ENCODE measurements at places on chromosomes 3 and 15.

DNA sequence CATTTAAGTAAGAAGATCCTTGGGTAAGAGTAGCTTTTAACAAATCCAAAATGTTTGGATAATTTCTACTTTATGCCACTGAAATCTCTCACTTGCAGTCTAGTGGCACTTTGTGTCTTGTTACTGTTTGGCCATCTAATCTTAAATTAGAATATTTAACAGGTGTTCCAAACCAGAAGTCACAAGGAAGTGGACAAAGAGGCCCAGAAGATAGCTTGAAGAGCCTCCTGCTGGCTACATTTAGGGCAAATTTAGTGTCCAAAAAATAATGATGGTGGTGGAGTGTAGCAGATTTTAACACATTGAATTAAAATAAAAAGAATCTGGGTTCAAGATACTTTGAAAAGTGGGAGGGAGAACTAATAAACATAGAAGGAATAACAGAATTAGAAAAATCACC is 172.2 kb downstream of the GHSR start:
- no peak for DNase-seq

GRCh38 chr3:72303926-72304325 is 519.0 kb upstream of the PROK2 start:
- no peak for DNase-seq

DNA sequence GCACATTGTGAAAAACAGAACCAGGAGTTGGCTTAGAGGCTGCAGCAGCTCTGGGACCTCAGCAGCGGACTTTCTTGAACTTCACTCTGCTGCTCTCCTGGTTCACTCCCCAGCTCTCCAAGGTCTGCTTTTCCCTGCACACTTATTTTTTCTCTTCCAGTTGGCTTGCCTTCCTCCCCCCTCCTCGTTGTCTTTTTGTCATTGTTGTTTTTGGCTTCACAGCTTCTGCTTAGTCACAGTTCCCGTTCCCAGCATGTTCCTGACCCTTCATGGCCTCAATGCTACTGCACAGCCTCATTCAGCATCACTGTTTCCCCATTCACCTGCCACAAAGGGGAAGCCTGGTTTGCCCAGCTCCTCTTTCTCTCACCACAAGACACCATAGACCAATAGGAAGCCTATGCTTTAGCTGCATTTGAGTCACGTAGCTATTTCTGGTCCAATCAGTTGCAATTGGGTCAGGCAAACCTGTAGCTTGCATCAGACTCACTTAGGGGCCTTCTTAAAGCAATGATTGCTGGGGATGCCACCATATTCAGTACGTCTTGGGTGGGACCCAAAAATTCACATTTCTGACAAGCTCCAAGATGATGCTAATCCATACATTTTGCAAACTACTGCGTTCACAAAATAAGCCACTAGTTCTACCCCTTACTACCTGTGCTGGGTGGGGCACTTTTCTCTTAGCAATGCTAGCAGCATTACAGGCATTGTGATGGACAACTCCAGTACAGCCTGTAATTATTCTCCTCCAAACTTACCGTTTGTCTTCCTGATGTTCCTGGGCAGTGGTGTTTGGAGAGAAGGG is 7.8 kb upstream of the SUMF1 start:
- DNase-seq: no peak

DNA sequence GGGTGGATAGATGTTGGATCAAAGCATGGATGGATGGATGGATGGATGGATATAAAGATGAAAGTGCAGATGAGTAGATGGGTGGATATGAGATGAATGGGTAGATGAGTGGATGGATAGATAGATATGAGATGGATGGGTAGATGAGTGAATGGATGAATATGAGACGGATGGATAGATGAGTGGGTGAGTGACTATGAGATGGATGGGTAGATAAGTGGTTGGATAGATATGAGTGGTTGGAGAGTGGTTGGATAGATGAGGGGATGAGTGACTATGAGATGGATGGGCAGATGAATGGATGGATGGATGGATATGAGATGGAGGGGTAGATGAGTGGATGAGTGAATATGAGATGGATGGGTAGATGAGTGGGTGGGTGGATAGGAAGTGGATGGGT is 204.6 kb upstream of the TLE3 start:
- no peak for DNase-seq

- DNase-seq: no peak
Observed at GRCh38 chr3:165617134-165617533, 220.1 kb downstream of the BCHE start.

DNA sequence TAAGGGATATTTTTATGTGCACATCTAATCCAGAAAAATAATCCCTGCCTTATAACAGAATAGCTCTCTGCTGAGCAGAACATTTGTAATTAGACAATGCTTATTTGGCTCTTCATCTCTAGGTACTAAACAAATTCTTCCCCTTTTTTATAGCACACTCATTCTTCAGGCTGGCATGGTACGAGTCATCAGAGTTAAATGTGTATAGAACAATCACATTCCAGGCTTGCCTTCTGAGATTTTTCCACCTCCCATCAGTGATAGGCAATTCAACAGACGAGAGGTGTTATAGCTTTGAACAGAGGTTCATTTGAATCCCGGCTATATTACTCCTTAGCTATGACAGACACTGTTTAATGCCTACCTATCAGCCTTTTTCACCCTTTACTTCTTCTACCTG is 21.4 kb upstream of the SPPL2A start:
- no peak for DNase-seq

DNA sequence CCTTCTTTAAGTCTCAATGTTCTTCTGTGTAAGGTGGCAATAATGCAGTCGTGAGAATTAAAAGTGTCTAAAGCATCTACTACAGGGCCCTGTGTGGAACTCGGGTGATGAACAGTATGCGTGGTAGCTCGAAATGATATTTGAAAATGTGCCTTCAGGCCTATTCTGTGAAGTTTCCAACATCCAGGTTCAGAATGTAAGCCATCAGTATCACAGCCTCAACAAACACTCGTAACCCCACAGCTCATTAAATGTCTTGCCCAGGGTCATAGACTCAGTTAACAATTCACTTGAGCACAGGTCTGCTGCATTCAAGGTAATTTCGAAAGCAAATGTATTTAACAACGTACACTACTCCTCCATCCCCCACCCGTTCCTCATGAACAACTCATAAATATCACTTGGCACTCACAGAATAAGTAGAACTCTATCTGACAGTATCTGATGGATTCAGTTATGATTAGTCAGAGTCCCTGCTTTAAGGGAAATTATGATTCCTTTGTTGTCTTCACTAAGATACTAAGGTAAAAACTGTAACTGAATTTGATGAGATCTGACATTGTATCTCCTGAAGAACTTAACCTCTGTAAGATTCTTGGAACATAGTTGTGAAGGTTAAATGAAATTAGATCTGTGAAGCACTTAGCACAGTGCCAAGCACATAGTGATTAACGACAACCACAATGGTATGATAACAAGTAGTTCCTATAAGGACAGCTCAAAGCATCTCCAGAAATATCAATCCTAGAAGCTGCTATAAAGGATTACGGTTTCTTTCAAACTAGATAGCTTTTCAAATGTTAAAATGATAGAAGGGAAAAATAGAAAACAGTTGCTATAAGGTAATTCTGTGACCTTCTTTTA is 642.3 kb downstream of the TBL1XR1 start:
- no peak for DNase-seq

DNA sequence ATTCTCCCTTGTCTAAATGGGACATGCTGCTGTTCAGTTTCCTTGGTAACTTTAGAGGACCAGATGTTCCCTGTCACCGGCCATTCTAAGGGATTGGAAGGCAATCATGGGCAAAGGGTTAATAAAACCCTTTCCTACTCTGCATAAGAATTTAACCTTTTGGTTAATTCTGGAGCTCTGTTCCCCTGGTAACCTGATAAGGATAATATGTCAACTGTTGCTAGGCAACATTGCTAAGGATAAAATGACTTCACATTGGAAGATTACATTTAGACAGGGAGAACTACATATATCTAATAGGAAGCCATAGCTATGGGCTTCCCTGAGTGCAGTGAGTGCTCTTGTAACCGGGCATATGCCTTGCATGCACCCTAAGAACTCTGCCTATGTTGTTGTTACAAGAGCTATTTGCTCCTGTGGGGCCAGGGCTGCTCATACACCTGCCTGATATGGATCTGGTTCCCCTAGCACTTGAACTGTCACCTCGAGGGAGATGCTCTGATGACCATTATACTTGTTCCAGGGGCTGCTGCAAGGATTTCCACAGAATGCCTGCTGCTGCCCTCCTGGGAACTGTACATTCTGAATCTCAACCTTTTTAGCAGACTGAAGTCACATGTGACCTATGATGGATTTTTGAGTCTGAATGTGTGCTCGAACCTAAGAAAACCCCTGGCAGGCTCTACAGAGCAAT is 326.3 kb upstream of the PDZRN3 start:
- no peak for DNase-seq

GRCh38 chr3:114350690-114351089 is 56.9 kb downstream of the TIGIT start:
- no peak for DNase-seq

DNA sequence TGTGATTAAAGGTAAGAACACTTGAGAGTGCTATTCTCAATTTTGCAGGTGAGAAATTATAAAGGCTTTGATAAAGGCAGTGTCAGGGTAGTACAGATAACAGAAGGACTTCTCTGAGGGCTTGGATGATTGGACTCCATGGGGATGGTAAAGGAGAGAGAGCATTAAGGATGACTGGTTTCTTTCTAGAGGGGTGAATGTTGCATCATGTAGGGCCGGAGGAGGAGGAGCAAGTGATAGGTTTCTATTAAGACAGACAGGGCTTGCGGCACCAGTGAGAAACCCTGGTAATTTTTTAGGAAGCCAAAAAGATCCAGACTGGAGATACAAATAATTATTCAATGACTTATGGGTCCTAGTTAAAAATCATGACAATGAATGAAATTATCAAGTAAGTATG is 230.7 kb upstream of the MME start:
- no peak for DNase-seq

DNA sequence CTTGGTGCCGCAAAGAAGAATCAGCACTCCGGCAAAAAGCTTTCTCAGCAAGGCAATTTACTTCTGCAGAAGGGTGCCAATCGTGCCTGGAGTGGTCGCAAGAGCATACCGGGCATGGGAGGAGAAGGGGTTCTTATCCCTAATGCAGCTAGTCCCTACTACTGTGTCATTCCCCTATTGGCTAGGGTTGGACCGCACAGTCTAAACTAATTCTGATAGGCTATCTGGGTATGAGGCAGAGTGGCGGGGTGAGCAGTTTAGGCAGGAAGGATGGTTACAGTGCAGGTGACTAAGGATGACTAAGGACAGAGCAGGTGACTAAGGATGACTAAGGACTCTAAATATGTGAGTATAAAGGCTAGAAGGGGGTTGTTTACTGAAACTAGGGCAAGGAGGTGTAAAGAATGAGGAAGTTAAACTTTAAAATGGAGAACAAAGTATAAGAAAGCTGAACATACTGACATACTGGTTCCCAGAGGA is 52.9 kb downstream of the PGBD4 start:
- DNase-seq: no peak

- DNase-seq: no peak
Observed at GRCh38 chr3:33932010-33932764, 133.8 kb downstream of the PDCD6IP start.

GRCh38 chr15:67531379-67531914 is 10.5 kb downstream of the C15orf61 start:
- no peak for DNase-seq

DNA sequence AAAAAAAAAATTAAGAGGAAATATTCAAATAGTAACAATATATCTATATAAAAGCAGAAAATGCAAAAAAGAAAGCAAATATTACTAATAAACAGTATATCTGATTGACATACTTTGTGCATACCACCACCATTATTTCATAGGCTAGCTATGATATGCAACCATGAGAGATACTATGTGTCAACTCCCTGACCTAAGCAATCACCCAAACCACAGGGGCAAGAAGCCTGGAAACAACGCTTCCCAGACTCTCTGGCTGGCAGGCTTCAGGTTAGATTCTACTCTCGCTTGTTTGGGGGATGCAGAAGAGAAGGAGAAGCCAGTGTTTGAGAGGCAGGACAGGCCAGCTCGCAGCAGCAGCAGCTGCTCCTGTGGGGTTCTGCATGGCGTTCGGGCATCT is 169.3 kb upstream of the TPM1 start:
- no peak for DNase-seq

GRCh38 chr3:196012941-196013476 is 68.9 kb downstream of the TFRC start:
- no peak for DNase-seq

GRCh38 chr15:20652914-20653313 is 111.3 kb upstream of the GOLGA6L6 start:
- DNase-seq: no peak

DNA sequence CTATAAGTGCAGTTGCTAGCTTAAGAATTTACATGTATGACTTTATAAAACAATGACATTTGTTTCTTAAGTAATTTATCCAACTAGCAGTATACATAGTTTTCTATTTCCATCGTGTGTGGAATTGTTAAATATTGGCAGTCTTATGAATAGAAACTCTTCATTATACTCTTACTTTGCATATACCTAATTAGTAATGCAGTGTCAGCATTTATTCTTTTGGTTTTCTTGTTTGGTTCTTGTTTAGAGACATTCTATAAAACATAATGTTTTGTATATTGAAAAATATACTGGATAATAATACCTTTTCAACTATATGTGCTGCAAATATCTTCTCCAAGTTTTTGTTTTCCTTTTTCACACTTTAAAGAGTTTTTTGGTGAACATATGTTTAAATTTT is 760.2 kb downstream of the VGLL3 start:
- DNase-seq: no peak

DNA sequence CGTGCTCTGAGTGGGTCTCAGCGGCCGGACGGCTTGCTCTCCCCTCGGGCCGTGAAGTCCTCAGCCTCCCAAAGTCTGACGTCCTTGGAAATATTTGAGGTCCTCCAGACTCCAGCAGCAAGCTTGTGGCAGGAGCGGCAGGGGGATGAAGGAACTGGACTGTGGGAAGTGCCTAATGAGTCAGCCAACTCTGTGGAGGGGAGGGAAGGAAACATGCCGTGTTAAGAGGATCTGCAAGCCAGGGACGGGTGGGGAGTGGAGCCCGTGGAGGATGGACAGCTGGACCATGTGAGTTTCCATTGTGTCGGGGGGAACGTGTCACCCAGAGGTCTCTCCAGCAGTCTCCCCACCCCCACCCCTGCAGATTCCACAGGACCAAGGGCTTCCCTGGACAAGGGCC is 39.4 kb upstream of the IDH2 start:
- DNase-seq: no peak

GRCh38 chr3:116591236-116591635 is 118.3 kb upstream of the TUSC7 start:
- DNase-seq: no peak

- DNase-seq: no peak
Observed at GRCh38 chr3:63029326-63029725, 154.1 kb upstream of the CADPS start.

DNA sequence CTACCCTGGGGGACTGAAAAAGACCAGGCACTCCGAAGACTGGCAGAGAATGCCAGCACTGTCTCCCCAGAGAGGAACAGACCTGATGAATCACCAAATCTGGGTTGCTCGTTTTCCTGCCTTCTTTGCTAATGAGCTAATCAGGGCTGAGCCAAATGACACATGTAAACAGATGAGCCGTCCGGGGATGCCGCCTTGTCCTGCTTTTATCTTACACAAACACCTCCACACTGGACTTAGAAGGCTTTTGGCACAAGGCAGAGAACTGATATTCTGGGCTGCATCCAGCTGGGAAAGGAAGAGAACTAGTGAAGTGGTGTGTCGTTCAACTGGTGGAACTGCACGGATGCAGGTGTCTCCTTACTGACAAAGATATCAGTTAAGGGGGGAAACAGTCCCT is 88.1 kb downstream of the MECOM start:
- DNase-seq: no peak
